Activated CD4-positive, alpha-beta T cell treated with anti-CD3 and anti-CD28 coated beads for 1 hour (primary cell): ENCODE measurements at places on chromosomes 1 and 21.
A peak's percentile ranks its signal among the peaks of the same experiment; 100 is the strongest.

DNA sequence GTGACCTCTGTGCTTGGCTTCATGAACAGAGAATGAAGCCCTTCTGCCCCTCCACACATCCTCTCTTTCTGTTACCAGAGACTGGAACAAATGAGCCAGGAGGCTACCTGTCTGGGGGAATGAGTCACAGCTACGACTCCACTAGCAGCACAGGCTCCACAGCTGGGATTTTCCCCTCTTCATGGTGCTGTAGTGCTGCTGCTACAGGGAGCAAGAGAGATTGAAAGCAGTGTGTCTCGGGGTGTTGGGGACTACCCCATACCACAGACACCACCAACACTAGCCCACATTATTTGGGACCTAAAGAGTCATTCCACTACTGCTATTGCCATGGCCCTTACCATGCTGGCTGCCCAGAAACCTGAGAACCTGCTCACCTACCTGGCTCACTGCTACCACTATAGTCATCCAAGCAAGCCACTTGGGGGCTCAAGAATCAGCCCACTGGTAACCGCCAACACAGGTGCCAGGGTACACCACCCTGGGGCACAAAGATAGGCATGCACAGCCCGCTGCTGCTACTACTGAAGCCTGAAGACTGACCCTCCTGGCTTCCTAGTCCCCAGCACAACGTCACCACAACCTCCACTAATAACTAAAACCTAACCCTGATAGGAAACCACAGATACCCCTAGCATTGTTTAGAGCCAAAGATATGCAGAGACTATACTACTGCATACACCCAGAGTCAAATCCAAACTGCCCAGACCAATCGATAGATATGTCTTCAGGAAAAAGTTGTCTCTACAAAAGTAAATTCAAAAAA is 17.7 kb downstream of the CD1E start:
- DNase-seq = no peak

GRCh38 chr1:92832537-92833114 is 786 bp downstream of the RPL5 start:
- DNase-seq = no peak

DNA sequence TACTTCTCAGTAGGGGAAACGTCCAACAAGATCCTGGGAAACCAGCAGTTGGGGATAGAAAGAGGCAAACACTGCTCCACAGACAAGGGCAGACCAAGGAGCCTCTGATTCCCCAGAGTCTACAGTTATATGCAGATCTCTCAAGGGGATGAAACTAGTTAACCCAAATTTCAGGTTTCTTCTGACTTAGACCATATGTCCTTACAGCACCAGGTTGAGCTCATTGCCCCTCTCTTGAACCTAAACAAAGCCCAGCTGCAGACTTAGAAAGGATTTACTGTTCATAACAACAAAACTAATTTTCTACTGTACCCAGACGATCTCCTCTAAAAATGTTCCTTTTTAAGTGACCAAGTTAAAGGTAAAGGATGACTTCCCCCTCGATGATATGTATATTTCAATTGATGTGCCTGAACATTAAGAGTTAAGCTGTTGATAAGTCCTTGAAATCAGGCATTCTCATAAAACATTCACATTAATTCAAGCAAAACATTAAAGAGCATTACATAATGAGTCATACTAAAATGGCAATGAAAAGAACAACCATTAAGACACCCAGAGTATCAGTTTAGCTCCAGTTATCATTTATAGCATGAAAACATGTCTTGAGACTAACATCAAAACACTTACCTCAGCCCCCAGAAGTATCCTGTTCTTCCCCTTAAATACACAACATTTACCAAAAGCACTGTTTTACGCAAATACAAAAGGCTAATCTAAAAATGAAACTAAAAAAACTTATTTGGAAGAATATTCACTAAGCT is 24.1 kb downstream of the SMYD3 start:
- DNase-seq = no peak

DNA sequence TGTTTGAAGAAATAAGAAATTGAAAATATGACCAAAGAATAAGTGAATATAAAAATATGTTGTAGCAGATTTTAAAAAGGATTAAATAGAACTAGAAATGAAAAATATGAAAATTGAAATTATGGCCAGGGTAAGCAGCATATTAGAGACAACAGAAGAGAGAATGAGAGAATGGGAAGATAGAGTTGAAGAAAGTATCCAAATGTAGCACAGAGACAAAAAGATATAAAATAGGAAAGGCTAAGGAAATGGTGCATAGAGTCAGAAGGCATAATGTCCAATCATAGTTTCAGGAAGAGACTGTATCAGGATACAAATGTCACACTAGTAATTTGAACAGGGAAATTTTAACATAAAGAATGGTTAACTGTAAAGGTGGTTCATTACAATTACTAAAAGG is 29.5 kb downstream of the AZIN2 start:
- no peak for DNase-seq

DNA sequence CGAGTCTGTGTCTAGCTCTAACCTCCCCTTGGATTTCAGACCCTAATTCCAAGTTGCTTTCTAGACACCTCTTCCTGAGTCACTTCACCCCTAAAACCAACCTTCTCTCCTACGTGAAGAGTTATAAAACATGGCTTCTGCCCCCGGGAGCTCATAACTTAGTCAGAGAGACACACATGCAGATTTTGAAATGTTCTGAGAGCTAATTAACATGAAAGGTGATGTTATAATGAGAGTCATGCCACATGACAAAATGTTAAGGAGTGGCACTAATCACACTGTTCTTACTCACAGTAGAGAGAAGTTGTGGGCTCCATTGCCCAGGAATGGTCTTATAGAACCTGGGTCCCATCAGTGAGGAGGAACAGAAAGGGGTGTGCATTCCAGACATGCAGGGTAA is 117.1 kb downstream of the LRIG2 start:
- no peak for DNase-seq

- no peak for DNase-seq
Measured at GRCh38 chr1:247359559-247359958, 27.9 kb upstream of the ZNF496 start.

- DNase-seq = no peak
Measured at GRCh38 chr1:67590329-67590728, 94.7 kb upstream of the GADD45A start.

DNA sequence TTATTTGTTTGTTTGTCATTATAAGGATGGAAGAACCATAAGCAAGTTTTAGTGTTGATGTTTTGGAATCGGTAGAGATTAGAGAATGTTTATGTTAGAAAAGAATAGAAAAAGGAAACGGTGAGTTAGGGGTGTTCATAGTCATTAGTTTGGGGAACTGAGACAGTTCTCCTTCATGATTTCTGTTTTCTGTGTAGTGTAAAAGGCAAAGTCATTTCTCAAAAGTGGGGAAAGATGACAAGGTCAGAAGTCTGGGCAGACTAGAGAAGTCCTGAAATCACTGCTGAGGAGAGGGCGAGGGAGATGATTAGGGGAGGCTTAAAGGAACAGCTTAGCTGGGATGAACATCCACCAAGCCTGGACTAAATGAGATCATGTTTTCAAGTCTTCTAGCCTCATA is 498.9 kb downstream of the TTLL7 start:
- no peak for DNase-seq

- no peak for DNase-seq
Measured at GRCh38 chr1:181618559-181618958, 135.2 kb downstream of the CACNA1E start.

- DNase-seq = no peak
Measured at GRCh38 chr1:62439652-62440371, 3.0 kb downstream of the USP1 start.

GRCh38 chr1:84031802-84032327 is 32.9 kb upstream of the TTLL7 start:
- DNase-seq = no peak

- no peak for DNase-seq
Measured at GRCh38 chr1:3551290-3551678, 60.0 kb downstream of the MEGF6 start.

- DNase-seq = no peak
Measured at GRCh38 chr1:220528679-220529501, 954 bp downstream of the MARK1 start.

DNA sequence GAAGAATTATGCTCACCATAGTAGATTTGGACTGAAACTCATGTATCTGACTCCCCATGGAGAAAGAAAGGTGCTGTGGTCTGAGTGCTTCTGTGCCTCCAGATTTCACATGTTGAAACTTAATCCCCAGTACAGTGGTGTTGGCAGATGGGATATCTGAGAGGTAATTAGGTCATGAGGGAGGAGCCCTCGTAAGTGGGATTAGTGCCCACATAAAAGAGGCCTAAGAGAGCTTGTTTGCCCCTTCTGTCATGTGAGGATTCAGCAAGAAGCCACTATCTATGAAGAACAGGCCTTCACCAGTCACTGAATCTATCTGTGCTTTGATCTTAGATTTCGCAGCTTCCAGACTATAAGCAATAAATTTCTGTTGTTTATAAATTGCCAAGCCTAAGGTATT is 150.1 kb downstream of the PLPP3 start:
- no peak for DNase-seq

- no peak for DNase-seq
Measured at GRCh38 chr1:110857964-110858948, 14.7 kb upstream of the CD53 start.

GRCh38 chr1:168408884-168409283 is 128.2 kb downstream of the TBX19 start:
- peak; percentile 54 for DNase-seq

GRCh38 chr1:168431882-168432281 is 111.9 kb downstream of the XCL2 start:
- no peak for DNase-seq

DNA sequence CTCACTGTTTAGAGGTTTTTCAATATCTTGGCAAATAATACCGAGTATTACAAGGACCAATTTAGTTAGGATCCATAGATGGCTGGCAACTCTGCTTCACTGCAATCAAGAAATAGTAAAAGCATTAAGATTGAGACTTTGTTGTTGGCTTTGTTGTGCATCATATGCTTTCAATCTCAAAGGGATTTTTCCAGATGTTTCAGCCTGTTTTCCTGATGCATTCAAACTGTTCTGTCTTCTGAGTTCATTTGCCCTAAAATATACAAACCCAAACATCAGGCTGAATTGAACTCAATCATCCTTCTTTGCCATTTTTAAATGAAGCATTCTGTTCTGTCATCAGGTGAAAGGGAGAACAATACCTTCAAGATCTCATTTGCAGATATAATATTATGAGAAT is 248.7 kb downstream of the TTLL7 start:
- no peak for DNase-seq

- no peak for DNase-seq
Measured at GRCh38 chr1:174995121-174995520, 4.6 kb upstream of the CACYBP start.

- DNase-seq = no peak
Measured at GRCh38 chr1:3899754-3900149, 320 bp downstream of the C1orf174 start.

DNA sequence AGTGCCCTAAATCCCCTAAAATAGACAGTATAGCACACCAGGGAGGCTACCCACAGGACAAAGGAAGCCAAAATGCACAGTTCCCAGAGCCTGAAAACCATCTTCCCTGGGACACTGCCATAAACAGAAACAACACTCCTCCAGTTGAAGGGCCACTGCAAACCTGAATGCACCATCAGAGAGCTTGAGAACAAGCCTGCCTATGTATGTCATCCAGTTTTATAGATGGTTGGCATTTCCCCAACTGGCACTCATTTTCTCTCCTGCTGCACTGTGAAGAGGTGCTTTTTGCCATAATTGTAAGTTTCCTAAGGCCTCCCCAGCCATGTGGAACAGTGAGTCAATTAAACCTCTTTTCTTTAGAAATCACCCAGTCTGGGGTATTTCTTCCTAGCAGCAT is 169.0 kb downstream of the AGBL4 start:
- DNase-seq = no peak

- no peak for DNase-seq
Measured at GRCh38 chr1:55993646-55994318, 585.6 kb downstream of the PLPP3 start.

DNA sequence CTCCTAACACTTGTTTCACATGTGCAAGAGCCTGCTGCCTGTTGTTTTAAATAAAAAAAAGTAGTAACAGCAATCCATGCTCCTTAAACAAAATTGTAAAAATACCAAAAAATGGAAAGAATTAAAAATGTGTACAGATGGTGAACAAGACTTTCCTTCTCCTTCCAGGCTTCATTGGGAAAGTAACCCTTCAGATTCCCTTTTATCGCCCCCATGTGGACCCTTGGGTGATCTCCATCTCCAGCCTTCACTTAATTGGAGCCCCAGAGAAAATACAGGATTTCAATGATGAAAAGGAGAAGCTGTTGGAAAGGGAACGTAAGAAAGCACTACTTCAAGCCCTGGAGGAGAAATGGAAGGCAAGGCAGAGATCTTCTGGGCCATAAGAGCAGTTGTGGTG is 14.2 kb downstream of the VPS13D start:
- DNase-seq = no peak
